ENCODE measurements at places on chromosomes 12 and 14. TPM values are rescaled to one million over a fixed set of nuclear protein-coding genes. Genes with fewer than 3 reads are reported as not detected.

DNA sequence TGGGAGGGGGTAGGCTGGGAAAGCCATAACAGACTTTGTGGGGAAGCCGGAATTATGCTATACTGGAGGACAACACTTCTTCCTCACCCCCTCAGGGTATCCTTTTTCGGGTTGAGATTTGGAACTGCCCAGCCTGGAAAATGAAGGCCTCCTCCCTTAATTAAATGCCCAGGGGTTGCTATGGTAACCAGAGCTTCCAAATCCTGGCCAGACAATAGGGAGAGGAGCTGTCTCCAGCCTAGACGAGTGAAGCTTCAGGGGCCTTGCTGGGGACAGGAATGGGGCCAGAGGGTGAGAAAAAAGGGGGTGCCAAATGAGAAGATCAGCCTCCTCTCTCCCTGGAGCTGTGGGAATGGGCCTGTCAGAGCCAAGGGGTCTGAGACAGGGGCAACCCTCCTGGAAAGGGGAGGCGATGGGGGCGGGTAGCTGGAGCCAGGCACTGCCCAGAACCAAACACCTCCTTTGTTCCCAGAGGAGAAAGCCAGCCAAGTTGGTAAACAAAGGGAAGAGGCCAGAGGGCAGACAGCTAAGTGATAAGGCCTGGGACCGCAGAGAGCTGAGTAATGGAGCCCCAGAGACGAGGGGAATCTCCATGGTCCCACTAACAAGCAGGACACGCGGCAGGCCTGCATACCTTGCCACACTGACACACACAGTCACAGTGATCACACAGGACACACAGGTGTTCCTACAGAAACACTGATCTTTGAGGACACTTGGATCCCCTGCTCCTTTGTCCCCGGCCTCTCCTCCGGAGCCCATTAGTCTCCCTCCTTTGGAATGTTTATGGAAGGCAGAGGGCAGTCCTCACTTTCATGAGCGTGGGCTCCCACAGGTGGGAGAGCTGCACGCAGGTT, 17.9 kb upstream of the RND1 start:
- H3K4me3 ChIP-seq: no peak overlapping the region
- H3K27ac ChIP-seq: no peak overlapping the region
- DNase-seq: no peak
- no peaks in the 10 kb centered on the region for H3K4me1 ChIP-seq
- no peaks in the 10 kb centered on the region for H3K27me3 ChIP-seq
- no peaks in the 10 kb centered on the region for H3K36me3 ChIP-seq

DNA sequence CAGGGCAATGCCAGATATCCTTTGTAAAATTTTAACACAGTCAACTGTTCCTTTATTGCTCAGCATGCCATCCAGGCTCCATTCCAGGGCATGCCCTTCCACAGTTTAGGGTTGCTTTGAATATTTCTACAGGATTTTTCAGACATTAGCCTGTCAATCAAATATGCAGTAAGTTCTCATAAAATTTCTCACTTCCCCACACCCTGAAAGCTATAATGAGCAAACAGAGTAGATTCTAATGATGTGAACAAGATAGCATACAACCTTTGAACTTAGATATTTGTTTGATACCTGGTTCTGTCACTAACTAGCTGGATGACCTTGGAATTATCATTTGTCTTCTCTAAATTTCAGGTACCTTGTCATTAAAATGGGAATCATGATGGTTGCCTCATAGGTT, 251.2 kb downstream of the SYT1 start:
- no peak overlapping the region for H3K27ac ChIP-seq
- H3K27me3 ChIP-seq: no peaks in the 10 kb centered on the region
- no peaks in the 10 kb centered on the region for H3K4me1 ChIP-seq

- no peaks in the 10 kb centered on the region for H3K36me3 ChIP-seq
- no peak overlapping the region for H3K4me3 ChIP-seq
- no peak for DNase-seq
- no peaks in the 10 kb centered on the region for H3K27me3 ChIP-seq
- H3K4me1 ChIP-seq: no peaks in the 10 kb centered on the region
Observed at GRCh38 chr14:99137913-99138571, 134.0 kb downstream of the BCL11B start.

GRCh38 chr14:98711453-98711852, 560.5 kb downstream of the BCL11B start:
- DNase-seq: no peak
- no peak overlapping the region for H3K4me3 ChIP-seq
- no peaks in the 10 kb centered on the region for H3K36me3 ChIP-seq
- H3K4me1 ChIP-seq: no peaks in the 10 kb centered on the region

SCN8A gene
- total RNA-seq: 0.42 TPM

SMARCD1 gene
- 44.6 TPM for total RNA-seq

EML5 gene
- total RNA-seq: 1.6 TPM

TDG gene
- 20.4 TPM for total RNA-seq

DHRS7 gene
- 75.3 TPM for total RNA-seq

Measured in aorta (tissue), 5 donors.